ENCODE measurements at places on chromosomes 11 and 22.

DNA sequence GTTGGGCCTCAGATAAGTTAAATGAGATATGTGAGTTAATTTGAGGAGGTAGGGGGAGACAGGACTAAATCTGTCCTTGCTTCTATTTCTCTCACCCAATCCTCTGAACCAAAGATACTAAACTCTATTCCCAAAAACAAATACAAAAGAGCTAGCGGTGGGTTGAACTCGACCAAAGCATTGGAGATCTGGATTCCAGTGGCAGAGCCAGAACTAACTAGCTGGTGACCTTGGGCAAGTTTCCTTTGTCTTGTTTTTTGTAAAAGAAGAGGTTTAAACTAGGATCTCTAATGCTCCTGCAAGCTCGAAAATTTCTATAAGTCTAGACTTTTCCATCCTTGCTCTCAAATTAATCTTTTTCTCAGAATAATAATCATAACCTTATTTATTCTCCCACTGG, 1.5 kb downstream of the ME3 start:
- DNase-seq, result no peak

DNA sequence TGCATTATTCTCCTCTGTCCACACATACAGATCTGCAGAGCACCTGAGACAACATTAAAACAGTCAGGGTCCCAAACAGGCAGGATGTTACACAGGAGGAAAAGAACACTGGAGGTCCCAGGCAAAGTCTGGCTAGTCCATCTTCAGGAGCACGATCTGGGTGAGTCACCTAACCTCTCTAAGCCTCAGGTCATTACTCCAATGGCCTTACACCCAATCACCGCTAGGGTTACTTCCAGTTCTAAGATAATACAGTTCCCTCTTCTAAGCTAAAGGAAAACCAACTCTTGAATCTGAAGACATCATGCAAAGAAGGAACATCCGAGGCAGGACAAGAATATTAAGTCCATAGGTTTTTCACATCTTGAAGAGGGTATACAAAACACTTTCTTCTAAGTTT, 24.5 kb downstream of the ASCC2 start:
- no peak for DNase-seq

GRCh38 chr22:19819911-19820879, 34.5 kb downstream of the GNB1L start:
- no peak for DNase-seq

- DNase-seq, result no peak
Measured at GRCh38 chr11:120067438-120068113, 70.3 kb downstream of the TRIM29 start.

DNA sequence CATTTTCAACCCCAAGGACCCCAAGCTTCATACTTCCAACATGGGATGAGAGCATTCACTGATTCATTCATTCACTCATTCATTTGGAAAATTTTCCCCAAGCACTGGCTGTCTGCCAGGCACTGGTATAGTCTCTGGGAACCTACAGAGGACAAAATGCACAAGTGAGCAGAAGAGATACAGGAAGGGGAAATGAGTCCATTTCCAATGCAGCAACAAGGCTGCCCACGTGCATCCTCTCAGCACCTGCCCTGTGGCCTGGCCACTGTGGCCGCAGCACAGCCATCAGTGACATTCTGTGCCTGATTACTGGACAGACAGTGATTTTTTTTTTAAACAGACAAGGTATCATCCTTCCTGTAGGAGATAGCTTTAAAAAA, 96.0 kb upstream of the PITPNB start:
- no peak for DNase-seq

GRCh38 chr11:131907371-131907770, 537.0 kb downstream of the NTM start:
- DNase-seq, result no peak

DNA sequence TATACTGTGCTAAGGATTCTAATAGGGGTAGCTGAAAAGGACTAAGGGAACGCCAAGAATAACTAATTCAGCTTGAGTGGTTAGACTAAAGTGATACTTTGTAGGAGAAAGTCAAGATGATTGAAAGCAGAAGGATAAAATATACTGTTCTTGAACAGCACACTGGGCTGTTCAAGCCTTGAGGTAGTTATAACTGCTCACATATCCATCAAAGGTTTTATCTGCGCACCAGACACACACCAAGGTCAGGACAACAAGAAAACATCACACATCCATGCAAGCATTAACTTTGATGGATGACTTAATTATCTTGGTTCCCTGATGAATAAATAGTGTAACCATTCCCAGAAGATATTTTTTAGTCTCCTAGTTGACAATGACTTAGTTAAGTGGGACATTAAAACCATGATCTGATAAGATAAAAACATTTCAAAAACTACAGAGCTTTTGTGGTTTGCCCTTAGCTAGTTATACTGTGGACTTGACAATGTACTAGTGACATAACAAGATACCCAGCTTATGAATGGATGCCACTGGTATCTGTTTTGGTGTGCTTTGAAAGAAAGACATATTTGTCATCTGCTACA, 728.9 kb downstream of the JRKL start:
- no peak for DNase-seq

DNA sequence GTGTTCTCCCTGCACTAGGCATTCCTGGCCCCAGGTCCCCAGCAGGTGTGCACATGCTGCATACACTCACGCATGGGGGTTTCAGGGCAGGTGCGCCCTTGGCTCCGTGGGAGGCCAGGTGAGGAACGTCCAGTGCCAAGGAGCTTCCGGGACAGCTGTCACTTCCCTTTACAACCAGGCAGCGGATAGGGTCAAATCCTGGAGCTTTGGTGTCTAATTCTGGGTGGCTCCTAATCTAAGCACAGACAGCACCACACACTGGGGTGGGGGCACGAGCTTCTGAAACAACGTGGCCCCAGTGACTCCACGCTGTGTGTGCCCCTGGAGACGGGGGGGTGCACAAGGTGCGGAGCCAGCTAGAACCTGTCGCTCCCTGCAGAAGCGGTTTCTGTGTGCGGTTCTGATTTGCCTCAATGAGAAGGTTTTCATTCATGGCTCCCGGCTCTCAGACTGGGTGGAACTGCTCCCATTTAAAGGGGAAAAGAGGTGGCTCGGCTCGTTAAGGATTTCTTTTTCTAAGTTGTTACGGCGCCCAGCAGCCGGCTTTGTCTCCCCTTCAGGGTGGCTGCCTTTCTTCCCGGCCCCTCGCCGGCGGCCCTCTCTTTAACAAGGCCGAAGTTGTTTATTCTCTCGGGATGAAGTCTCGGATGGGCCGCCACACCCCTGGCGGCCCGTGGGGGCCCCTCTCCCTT, 5.0 kb downstream of the CCND1 start:
- no peak for DNase-seq

- no peak for DNase-seq
Measured at GRCh38 chr11:104572279-104572678, 326.0 kb downstream of the CASP12 start.

DNA sequence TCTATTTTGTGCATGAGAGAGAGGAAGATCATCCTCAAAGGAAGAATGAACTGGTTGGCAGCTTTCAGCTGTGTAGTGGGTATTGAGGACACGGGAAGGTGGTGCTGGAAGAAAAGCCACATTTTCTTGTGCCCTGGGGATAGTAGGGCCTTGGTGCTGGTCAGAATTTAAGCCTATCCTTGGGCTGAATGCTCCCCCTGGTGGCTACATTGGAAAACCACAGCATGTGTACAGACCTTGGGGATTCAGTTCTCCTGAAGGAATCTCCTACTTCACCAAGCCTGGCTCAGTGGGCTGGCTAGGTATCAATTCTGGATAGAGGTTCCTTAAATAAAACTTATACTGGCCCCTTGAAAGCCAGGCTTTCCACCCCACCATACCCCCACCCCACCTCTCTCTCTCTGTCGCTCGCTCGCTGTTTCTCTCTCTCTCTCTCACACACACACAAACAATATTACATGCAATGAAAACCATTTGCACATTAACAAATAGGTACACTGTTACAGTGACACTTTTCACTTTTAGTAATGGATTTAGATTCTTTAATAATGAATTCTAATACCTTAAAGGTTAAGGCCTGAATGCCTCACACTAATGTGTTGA, 2.8 kb upstream of the OR51M1 start:
- peak; percentile 59 for DNase-seq

DNA sequence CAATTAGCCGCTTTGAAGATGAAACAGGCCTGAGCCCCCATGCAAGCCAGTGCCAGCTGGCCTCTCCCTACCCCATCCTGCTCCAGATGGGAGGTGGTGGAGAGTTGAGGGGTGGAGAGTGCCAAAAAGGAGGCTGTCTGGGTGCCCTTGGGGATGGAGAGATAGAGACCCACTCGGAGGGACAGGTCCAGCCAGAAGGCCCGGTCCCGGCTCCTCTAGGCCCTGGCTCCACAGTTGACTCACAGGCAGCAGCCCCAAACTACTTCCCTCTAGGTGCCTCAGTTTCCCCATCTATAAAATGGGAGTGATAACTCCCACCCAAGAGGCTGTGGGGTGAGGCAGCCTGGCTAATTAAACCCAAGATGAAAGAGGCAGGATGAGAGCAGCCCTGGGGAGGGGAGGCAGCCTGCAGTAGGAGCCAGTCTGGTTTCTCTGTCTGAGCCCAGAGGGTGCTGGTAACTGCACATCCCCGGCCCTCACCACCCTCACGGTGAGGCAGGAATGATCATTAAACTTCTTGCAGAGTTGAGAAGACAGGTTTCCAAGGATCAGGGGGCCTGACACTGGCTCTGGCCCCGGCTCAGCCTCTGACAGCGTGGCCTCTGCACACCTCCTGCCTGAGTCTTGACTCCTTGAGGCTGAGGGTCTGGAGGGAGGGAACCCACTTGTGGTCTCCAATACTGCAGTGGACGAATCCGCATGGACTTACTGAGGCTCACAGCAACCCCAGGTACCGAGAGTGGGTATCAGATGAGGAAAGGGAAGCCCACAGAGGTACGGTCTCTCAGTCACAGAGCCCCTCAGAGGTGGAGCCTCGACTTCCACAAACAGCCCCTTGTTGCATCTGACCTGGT, 1.4 kb upstream of the AP5B1 start:
- DNase-seq, result no peak

- no peak for DNase-seq
Measured at GRCh38 chr11:2932850-2933251, 3.6 kb upstream of the PHLDA2 start.

DNA sequence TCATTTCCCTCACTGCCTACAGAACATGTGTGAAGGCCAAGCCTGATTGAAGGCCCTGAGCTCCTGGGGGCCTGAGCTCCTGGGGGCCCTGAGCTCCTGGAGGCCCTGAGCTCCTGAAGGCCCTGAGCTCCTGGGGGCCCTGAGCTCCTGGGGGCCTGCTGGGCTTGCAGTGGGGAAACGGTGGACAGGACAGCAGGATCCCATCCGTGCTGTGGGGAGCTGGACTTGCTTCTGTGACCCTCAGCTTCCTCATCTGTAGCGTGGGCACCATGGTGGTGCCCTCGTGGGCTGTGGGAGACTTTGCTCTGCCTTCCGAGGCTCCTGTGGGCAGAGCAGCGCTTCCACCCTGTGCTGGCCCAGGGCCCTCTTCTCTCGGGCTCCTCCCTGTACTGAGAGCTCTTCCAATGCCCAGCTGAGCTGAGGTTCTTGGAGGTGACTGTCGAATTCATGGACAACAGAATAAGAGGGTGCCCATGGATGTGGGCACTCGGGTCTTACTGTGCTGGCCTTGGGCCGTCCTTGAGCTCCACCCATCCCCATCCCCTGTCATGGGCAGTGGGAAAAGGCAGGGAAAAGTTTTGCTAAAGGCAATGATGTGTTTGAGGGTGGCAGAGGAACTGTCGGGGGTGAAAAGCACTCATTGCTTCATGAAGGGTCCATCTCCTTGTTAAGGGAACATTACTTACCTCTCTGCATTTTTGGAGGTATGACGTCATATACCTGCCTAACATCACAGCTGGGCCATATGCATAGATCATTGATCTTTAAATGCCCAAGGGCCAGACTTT, 786.7 kb downstream of the TBC1D22A start:
- DNase-seq, result no peak

DNA sequence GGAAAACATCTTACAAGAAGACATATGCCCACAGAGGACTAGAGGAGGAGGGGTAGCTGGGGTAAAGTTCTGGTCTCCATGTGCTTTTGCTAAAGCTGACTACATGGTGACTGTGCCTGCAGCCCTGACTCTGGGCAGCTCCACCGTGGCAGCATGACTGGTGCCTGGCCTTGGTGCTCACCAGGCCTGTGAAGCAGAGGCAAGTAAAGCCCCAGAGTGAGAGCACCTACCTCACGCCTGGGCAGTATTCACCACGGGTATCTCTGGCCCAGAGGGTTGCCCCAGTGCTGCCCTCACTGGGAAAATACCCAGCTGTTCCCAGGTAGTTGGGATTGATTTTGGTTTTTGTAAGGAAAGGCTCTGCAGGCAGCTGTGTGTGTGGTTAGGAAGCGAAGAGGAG, 78.3 kb downstream of the CTTN start:
- no peak for DNase-seq

- DNase-seq, result peak; percentile 59
Measured at GRCh38 chr22:20080776-20081654, 974 bp downstream of the DGCR8 start.

DNA sequence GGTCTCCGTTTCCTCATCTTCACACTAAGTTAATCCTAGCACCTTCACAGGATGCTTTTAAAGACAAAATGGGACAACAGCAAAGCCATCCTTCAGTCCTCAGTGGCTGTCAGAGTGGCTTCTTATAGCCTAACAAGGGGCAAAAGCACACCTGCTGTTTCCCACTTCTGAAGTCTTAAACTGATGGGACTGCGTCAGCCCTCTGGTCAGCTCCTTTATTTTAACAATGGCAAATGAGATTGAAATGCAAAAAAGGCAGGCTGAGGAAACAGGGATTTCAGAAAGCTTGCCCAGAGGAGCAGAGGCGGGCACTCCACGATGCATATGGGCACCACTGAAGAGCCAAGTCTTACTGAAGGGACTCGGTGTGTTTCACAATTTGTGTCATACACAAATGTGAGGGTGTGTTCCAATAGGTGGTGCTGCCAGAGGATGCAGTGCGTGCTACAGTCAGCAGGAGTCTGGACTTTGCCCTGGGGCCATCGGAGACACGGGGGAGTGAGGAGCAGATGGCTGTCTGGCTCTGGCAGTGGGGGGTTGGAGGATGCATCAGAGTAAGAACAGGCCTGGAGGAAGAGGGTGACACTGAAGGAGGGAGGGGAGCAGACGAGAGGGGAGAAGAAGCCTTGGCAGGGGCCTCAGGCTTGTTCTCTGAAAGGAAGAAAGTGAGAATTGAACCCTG, 47.3 kb downstream of the TENM4 start:
- DNase-seq, result no peak

- no peak for DNase-seq
Measured at GRCh38 chr11:19428206-19429002, 187.7 kb upstream of the E2F8 start.

- DNase-seq, result no peak
Measured at GRCh38 chr11:87128372-87128771, 90.6 kb downstream of the TMEM135 start.

- DNase-seq, result no peak
Measured at GRCh38 chr22:24183321-24184031, 2.2 kb downstream of the SUSD2 start.

GRCh38 chr22:37290737-37291136, 8.4 kb downstream of the CYTH4 start:
- DNase-seq, result peak; percentile 36

GRCh38 chr11:129396454-129396853, 20.8 kb downstream of the BARX2 start:
- DNase-seq, result no peak

- no peak for DNase-seq
Measured at GRCh38 chr11:27444801-27445215, 27.8 kb downstream of the LGR4 start.

Measured in fibroblast of skin of right quadriceps (primary cell).